ENCODE measurements at places on chromosomes 4 and X.
A peak's percentile ranks its signal among the peaks of the same experiment; 100 is the strongest.

- no peak for DNase-seq
Observed at GRCh38 chr4:184471881-184472613, 2.3 kb downstream of the IRF2 start.

- DNase-seq: no peak
Observed at GRCh38 chr4:168119890-168120289, 27.6 kb downstream of the ANXA10 start.

- DNase-seq: no peak
Observed at GRCh38 chrX:11954176-11954575, 184.1 kb upstream of the FRMPD4 start.

DNA sequence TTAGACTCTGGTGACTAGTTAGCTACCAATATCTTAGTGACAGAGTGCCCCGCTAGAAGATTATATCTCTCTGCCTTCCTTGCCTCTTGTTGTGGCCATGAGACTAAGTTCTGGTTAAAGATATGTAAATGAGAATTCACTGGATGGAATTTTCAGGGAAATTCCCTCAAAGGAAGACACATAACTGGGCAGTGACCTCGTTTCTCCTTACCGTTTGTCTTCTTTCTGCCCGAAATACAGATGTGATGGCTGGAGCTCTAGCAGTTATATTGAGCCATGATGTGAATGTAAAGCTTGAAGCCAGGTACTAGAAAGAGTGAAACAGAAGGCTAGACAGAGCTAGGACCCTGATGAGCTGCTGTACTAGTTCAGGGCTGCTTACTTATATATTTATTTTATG, 80.5 kb downstream of the FHDC1 start:
- no peak for DNase-seq

- no peak for DNase-seq
Observed at GRCh38 chr4:174086829-174087799, 196.4 kb downstream of the FBXO8 start.

GRCh38 chr4:115357776-115358175, 244.4 kb upstream of the NDST4 start:
- no peak for DNase-seq

GRCh38 chrX:16484338-16484737, 165.6 kb upstream of the S100G start:
- no peak for DNase-seq

DNA sequence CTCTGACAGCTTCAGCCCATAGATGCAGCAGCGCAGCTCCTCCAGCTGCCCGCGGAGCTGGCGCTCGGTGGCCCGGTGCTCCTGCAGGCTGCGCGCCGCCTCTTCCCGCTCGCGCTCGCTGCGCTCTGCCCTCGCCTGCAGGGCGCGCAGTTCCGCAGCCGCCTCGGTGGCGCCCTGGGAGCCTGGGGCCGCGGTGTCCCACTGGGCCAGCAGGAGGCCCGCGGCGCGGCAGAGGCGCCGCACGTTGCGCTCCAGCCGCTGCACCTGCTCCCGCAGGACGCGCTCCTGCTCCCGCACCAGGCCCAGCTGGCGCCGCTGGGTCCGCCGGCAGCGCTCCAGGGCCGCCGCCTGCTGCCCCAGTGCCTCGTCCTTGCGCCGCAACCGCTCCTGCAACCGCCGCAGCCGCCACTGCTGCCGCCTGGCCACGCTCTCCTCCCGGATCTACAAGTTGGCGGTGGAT, 10.1 kb downstream of the C4orf50 start:
- no peak for DNase-seq

- peak; percentile 78 for DNase-seq
Observed at GRCh38 chr4:88457307-88458103, 586 bp downstream of the HERC5 start.

- DNase-seq: no peak
Observed at GRCh38 chr4:80154545-80154933, 42.8 kb upstream of the PRDM8 start.

GRCh38 chr4:122832732-122833131, 6.1 kb downstream of the FGF2 start:
- DNase-seq: no peak

- DNase-seq: no peak
Observed at GRCh38 chr4:14449308-14449707, 553.0 kb upstream of the CPEB2 start.

DNA sequence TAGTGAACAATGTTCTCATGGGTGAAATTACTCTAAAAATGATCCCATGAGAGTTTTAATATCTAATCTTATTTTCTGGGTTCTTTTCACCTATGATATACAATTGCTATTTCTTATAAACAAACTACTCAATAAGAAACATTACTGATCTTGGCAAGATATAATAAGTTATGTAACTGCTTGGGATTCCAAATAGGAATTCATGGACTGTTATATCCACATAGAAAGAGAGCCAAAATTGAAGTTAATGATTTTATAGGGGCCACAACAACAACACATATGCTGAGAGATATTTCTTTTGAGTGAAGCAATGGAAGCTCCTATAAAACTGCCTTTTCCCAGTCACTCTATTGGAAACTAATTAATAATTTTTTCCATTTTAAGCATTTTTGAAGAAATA, 90.4 kb upstream of the TLL1 start:
- no peak for DNase-seq

- DNase-seq: no peak
Observed at GRCh38 chr4:31657859-31658570, 937.8 kb downstream of the PCDH7 start.

DNA sequence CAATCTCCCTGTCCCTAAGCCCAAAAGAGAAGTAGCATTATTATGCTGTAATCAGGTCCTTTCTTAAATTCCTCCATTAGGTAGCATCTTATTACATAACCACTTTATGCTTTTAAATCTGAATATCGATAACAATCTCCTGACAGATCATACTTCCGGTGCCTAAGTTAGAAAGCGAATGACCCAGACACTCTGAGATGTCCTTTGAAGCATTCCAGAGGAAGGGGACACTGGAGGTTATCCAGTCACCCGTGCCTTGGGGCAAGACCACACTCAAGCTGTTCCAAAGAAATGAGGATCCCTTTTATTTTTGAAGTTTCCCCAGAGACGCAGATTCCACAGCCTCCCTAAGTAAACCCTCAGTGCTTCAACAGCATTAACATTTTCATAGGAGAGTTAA, 125.7 kb downstream of the PALLD start:
- no peak for DNase-seq
